ENCODE measurements at places on chromosomes 11 and 22.

DNA sequence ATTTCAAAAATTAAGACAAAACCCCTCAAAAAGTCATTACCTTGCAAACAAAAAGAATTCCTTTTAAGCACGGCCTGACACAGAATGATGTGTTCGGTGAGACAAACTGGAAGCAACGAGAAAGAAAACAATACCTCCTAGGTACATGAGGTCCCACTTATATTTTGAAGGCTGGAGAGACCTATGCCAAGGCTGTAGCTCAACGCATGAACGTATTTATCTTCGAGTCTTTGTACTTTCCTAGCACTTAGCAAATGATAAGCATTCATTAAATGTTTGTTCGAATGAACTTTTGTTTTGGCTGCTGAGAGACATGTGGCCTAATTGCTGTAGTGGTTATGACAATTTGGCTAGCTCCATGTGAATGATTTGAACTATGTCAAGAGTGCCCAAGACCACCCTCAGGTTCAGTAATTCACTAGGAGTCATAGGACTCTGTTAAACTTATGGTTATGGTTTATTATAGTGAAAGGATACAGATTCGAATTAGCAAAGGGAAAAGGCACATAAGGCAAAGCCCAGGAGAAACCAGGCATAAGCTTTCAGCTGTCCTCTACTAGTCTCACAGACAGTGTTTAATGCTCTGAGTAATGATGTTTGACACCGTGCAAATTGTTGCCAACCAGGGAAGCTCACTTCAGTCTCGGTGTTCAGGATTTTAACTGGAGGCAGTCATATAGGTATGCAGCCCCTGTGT is 26.0 kb upstream of the HORMAD2 start:
- DNase-seq = no peak

DNA sequence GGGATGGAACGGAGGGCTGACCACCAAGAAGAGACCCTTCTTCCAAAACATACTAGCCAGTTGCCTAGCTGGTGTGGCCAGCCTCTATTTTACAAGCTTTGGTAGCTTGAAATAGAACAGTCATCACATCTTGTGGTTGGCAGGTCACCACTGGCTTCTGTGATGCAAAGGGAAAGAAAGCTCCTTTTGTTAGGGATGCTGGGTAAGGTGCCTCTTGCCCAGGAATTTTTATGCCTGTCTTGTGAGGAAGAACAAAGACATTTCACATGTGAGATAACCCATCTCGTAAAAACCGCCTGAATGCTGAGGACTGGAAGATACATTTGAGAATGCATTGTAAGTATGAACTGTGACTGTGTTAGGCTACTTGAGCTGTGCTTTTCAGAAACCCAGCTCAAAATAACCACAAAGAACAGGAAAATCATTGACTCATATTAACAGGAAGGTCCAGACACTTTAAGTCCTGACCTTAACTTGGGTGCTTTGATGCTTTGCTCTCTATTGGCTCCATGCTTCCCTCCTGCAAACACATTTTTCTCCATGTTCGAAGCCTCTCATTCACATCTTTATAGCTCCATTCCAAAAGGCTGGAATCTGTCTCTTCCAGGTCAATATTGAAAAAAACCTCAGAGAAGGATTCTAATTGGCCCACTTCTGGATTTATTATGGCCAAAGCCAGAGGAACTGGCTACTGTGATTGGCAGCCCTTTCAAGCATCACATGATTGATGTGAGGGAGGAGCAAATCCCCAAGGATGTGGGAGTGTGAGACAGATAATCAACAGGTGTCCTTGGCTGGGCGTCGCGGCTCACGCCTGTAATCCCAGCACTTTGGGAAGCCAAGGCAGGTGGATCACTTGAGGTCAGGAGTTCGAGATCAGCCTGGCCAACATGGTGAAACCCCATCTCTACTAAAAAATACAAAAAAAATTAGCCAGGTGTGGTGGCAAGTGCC is 53.9 kb downstream of the MICAL2 start:
- DNase-seq = no peak

DNA sequence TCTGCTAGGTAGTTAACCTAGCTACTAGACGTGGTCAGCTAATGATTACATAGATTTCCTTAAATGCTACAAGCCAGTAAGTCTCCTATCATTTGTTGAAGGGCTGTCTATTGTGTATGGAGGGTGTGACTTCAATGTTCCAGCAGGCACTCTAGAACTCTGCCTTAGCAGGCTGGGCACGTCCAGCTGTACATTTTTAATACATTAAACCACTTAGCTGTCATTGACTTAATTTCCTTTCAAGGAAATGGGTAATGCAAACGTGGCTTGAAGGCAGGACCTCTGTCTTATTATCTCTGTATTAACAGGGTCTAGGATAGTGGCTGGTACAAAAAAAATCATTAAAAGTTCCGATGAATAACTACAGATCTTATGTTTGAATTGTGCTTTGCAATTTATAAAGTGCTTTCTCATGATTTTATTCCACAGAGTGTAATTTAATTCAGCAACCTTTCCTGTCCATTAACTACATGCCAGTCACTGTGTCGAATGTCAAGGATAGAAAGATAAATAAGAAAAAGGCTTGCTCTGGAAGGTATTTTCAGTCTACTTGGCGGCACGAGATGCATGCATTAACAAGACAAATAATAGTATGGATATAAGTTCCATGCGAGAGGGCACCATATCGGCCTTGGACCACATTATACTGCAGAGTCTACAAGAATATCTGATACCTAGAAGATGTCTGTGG is 60.3 kb downstream of the APOL3 start:
- no peak for DNase-seq

GRCh38 chr11:113339929-113340589 is 25.7 kb downstream of the TTC12 start:
- no peak for DNase-seq

GRCh38 chr11:20598492-20598891 is 916 bp upstream of the SLC6A5 start:
- no peak for DNase-seq

- no peak for DNase-seq
Measured at GRCh38 chr22:27666272-27666997, 135.1 kb downstream of the MN1 start.

GRCh38 chr11:11122749-11123148 is 230.3 kb downstream of the CSNK2A3 start:
- DNase-seq = no peak

DNA sequence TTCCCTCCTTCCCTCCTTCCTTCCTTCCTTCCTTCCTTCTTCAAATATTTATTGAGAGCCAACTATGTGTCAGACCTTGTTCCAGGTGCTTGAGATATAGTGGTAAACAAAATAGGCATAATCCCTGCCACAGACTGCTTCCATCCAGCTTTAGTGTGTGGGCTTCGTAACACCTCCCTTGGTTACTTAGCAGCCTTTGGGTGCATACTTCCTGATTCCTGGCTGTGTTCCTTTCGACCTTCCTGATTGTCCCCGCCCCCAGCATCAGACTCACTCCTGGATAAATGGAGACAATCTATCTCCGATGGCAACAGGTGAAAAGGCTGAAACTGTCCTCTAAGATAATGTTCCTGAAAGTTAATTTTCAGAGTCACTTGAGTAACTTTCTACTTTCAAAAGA is 13.5 kb downstream of the CCDC81 start:
- no peak for DNase-seq

All from stimulated activated CD8-positive, alpha-beta memory T cell treated with anti-CD3 and anti-CD28 coated beads, Interleukin-4, amount 100 ng/mL, for 1 hour (primary cell).